RCC 7860 (cell line): ENCODE measurements at places on chromosomes 7 and 10.
A peak's percentile ranks its signal among the peaks of the same experiment; 100 is the strongest.

- DNase-seq, result no peak
Observed at GRCh38 chr10:50063100-50063499, 4.7 kb upstream of the WASHC2A start.

DNA sequence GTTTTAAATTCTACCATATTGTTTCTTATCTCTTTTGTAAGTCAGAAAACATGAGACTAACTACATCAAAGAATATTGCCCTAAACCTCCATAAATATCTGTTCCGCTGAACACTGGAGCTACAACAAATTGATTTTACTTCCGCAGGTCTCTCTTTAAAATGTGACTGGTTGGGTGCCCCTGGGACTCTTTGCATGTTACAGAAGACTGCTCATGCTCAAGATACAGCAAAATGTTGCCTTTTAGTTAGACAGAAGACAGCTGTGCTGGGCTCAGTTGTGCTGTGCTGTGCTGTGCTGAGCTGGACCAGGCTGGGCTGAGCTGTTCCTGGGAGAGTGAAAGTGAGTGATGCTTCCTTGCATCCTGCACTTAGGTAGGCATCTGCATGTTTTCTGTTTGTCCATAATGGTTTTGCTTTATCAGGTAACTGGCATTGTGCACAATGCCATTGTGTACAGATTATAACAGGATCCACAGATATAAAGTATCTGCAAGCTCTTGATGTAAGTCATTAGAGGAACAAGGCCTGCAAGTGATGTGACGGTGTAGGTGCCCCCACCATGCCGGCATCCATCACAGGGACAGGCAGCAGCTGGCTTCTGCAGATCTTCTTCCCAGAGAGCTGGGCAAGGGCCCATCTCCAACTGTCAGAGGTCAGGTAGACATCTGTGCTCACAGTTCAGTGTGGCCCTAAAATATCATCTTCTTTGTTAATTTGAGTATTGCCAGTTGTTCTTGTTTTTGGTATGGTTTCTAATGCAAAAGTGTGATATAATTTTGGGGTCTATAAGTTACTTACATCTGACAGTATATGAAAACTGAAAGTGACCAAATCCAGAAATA lies 972.5 kb upstream of the CELF2 start:
- no peak for DNase-seq

DNA sequence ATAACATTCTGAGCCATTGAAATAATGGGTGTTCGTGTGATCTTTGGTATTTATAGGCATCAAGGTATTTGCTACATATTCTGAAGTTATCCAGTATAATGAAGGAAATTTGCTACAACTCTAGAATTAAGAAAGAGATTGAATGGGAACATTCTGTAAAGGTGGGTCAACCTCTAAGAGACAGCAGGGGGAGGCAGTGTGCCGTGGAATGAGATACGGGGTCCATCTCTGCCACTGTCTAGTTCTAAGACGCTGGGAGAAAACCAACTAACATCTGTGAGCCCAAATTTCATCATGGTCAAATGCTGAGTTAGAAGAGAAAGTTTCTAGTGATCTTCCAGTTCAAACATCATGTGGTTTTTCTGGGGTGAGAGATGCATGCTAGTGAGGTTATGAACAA lies 368.9 kb downstream of the SORCS1 start:
- no peak for DNase-seq

DNA sequence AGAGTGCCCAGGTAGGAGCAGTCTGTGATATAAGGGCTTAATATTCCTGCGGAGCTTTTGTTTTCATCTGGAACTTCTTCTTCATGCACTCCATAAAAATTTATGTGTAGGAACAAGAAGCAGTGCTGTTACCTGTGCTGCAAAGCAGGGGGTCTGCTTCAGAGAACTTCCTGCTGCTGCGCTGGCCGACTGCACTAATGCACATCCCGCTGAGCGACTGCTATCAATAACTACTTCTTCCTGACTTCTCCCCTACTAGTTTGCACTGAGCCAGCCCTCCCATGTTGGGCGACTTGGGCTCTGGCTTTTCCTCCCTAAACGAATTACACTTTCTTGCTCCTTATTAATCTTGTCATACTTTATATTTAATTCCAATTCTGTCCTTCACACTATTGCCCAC lies 150.3 kb downstream of the NEBL start:
- no peak for DNase-seq

DNA sequence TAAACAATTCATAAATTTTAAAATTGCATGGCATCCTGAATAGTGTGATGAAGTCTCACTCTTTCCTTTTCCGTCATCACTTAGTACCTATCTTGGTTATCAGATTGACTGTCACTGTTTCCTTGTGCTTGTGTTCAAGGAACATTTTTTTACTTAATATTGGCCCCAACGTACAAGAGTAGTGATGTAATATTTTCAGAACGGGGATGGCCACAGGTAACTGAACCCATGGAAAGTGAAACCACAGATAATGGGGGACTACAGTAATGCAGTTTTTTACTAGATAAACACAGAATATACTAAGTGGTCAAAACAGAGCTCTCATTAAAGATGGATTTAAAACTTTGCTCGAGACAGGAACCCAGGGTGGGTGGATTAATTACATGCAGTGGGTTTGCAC lies 85.4 kb downstream of the MACC1 start:
- no peak for DNase-seq

GRCh38 chr7:891291-891690 lies 14.9 kb downstream of the GET4 start:
- no peak for DNase-seq

GRCh38 chr7:26305869-26306665 lies 14.4 kb downstream of the SNX10 start:
- no peak for DNase-seq

DNA sequence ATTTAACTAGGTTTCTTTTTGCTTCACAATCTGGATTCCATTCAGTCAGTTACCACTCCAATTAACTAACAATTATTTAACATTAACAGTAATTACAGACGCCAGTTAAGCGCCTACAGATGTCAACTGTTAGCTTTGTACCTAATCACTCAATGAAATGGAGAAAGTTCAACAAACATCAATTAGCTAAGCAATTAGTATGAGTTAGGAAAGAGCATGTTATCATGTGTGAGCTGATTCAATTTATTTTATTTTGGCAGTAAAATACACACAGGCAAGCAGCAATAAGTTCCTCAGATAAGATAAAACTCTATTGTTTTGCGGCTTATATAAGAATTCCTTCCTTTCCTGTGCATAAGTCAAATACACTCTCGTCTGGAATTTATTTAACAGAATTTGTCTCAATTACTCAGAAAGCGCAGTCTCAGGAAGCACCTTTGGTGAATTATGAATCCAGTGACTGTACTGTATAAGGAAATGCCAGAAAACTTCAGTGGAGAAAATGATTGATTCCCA lies 427.1 kb upstream of the GALNT17 start:
- DNase-seq, result no peak

DNA sequence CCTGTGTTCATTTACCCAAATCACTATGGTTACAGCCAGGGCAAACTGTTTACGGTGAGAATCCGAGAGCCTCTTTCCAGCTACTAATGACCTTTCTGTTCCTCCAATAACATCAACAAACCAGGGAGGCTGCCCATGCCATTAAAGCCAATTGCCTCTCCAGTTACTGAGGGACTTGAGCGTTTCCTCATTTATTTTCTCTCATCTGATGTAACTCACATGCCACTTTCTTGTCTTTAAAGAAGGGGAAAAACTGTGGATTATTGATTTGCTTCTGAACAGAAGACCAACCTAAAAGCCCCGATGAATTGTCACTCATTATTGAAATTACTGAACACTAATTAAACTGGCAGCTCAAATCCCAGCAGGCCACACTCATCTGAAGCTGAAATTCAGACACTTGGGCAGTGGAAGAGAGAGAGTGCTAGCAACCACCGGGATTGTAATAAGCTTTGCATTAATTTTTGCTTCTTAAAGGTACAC lies 595.8 kb upstream of the MKI67 start:
- DNase-seq, result no peak

- DNase-seq, result no peak
Observed at GRCh38 chr7:7175075-7175695, 7.2 kb upstream of the C1GALT1 start.

- DNase-seq, result no peak
Observed at GRCh38 chr10:4196771-4197390, 411.9 kb upstream of the KLF6 start.

DNA sequence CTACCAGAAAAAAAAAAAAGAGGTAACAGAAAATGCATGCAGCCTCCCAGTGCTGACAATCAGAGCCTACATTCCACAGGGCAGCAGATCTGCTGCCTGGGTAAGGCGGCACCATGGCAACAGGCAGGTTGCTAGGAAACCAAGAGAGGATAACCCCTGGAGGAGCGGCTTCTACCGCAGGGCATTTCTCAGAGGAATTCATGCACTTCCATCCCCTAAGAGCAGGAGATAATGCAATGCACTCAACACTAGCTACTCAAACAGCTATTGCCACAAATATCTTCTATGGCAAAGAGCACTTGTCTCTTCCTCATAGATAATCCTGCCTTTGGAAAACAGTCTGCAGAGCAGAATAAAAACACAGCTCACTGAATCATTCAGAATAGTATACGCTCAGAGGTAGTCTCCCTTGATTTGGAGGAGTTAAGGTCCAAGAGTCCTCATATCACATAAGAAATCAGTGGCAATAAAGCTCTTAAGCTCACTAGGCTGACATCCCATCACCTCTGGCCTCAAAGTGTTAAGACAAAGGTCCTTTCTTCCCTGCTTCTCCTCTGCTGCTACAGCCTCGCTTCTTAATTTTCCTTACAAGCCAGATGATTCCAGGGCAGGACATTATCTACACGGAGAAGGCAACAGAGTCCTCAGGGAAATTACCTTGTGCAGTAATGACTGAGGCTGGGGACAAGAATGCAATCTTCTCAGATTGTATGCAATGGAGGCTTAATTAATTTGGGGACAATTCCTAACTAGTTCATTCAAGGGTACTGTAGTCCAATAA lies 10.7 kb downstream of the PSAP start:
- peak; percentile 97 for DNase-seq

- DNase-seq, result no peak
Observed at GRCh38 chr7:106731187-106731586, 70.2 kb upstream of the CCDC71L start.

- DNase-seq, result no peak
Observed at GRCh38 chr7:5758753-5759335, 22.6 kb downstream of the RNF216 start.

DNA sequence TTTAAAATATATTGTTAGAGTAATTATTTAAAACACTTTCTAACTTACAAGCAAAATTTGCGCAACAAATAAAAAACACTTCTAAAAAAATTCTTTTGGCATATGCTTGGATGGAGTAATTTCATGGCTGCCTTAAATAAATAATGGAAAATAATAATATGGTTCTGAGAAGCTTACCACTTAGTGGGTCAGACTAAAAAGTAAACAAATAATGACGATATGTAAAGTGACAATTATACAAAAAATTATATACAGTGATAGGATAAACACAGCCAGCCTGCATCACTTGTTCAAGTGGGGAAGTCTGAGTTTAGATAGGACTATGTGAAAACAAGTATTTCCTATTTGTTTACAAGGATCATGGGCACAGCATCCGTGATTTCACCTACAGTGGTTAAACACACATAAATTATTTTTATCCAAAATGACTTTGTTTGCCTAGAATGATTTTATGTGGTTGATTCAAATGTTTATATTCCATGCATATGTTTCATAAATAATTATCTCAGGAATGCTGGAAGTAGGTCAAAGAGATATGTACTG lies 141.7 kb upstream of the SEMA3D start:
- DNase-seq, result no peak

DNA sequence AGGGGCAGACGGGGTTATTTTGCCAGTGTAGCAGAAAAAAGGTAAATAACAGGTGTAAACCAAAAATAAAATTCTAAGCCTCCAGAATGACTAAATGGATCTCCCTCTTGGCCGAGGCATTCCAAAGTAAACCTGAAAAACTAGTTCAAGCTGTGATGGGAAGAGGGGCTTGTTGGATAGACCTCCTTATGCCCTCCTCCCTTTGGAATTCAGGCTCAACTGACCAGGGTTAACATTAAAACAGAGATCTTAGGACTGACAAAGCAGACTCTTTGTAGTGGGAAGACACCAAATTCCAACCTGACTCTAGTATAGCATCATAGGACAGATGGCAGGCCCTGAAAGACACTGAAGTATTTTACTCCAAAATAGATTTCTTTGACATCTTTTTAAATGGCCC lies 113.8 kb upstream of the ITGB1 start:
- DNase-seq, result no peak

DNA sequence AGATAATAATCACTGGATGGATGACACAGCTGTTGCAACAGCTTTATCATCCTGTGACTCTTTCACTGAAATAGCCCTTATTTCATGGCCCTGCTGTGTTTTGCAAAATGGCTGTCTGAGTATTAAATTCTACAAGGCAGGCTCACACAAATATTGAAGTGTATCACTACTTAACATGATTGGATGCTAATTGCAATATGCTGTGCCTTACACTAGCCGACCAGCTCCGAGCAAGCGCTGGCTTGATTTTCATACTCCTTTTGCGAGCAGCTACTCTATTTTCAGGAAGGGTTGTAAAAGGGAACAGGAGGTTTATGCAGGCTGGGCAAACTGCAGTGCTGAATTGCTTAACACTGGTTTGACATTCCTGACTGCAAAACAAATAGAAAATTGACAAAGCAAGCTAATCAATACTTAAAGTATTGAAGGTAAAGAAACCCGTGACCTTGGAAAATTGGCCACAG lies 121.6 kb downstream of the CACNB2 start:
- no peak for DNase-seq

GRCh38 chr7:100166970-100167911 lies 1.2 kb downstream of the GAL3ST4 start:
- DNase-seq, result no peak

DNA sequence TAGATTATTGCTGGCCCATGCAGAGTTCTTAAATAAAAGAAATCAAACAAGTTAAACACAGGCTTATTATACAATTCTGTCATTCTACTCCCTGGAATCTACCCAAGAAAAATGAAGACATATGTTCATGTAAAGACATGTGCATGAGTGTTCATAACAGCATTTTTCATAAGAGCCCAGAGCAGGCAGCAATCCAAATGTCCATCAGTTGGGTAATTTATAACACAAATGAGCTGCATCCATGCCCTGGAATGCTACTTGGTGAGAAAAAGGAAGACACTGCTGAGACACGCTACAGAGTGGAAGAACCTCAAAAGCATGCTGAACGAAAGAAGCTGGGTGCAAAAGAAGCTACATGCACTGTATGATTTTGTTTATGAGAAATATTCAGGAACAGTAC lies 342.6 kb downstream of the TCERG1L start:
- DNase-seq, result no peak

DNA sequence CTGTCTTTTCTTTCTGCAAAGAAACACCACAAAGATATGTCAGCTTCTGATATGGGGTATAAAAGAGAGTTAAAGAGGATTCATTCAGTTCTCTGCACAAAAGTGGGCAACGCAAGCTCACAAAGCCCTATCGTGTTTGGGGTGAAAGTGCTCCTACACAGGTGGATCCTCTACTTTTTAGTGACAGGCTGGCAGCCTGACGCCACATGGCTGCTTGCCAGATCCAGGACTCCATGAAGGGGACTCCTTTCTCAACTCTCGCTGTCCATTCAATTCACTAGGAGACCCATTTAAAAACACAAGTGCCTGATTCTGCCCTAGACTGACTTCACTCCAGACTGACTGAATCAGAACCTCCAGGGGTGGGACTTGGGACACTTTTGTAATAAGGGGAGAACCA lies 8.0 kb downstream of the PARP12 start:
- DNase-seq, result no peak
